Chondrocyte (in vitro differentiated cells): ENCODE measurements at places on chromosomes 2 and 18. TPM values are rescaled to one million over a fixed set of nuclear protein-coding genes. Genes with fewer than 3 reads are reported as not detected.

SLC38A11 gene
- total RNA-seq, result 0.12 to 0.36 TPM (median 0.18 TPM) in 3 replicates

PROC gene
- total RNA-seq, result 2.6 to 5.3 TPM (median 2.7 TPM) in 3 replicates

AMER3 gene
- not detected in 3 replicates for total RNA-seq

ASPRV1 gene
- total RNA-seq, result 0.21 to 1.2 TPM (median 0.35 TPM) in 3 replicates

SDC1 gene
- total RNA-seq, result 11.4 to 13.2 TPM (median 12.6 TPM) in 3 replicates

GNAL gene
- total RNA-seq, result 1.3 to 5.9 TPM (median 5.8 TPM) in 3 replicates

DNA sequence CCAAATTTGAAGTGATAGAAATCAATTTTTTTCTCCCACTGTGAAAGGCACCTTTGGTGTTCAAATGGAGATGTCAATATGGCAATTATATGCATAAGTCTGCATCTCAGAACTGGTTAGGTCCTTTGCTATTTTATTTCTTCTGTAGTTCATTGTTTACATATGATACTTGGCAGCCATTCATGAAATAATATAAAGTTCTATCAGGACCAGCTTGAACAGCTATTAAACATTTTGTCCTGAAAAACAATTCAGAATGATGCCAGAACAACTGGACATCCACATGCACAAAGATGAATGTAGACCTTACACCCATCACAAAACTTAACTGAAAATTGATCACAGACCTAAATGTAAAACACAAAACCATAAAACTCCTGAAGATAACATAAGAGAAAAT is 41.8 kb upstream of the ARHGAP28 start:
- H3K4me3 ChIP-seq, result no peak overlapping the region
- H3K27ac ChIP-seq, result no peak overlapping the region
- no peaks in the 10 kb centered on the region for H3K27me3 ChIP-seq

DNA sequence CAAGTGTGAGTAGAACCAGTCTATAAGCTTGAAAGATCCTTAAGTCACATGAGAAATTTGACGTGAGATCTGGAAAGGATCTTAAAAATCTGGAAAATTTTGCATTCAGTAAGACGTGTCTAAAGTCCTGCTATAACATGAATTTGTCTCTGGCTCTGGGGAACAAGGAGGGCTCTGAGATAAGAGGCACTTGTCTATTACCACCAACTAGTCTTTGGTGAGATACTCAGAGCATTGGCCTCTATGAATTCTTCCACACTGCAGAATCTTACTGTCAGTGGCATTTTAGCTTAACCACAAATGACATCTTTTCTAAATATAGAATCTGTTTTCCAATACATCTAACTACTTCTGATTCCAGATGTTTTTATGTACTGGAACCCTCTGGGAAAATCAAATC is 1504.5 kb downstream of the DPP10 start:
- no peaks in the 10 kb centered on the region for H3K27me3 ChIP-seq
- no peak for DNase-seq
- H3K4me1 ChIP-seq, result no peaks in the 10 kb centered on the region
- no peak overlapping the region for H3K4me3 ChIP-seq
- no peak overlapping the region for H3K27ac ChIP-seq

DNA sequence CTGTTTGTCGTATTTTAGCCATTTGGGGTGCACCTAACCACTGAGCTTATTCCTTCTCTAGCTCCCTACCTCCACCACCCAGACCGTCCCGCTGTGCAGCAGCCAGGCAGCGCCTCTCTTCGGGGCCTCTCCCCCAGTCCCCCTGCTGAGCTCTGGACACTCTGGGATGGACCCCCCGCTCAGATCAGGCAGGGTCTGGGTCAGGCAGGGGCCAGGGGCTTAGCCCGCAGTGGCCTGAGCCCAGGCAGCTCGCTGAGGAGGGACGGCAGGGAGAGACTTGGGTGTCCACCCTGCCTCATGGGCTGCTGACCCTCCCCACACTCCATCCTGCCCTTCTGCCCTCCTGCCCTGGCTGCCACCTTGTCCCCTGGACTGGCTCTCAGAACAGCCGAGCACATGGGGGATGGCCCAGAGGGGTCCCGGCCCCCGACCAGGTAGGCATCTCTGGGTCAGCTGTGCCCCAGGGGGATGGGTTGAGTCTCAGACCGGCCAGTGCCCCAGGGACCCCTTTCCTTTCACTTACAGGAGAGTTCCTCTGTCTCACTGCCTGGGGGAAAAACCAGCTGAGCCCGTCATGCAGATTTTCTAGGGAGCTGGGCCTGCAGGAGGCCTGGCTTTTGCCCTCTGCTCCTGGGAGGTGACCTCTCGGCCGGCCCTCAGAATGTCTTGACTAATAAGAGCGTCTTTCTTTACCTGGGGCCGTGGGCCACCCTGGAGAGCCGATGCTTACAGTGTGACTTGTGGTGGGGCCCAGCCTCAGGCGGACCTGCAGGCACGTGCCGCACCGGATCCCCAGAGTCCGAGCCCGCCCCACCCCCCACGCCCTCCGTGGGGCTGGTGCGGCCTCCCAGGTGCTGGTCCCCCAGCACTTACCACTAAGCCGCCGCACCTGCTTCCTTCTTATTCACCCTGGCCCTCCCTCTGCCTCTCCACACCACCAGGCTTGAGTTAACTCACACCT is 22.8 kb upstream of the PXDN start:
- peaks cover 6% of the 10 kb centered on the region for H3K36me3 ChIP-seq
- H3K27ac ChIP-seq, result no peak overlapping the region
- no peak overlapping the region for H3K4me3 ChIP-seq
- peaks cover 11% of the 10 kb centered on the region for H3K4me1 ChIP-seq

DNA sequence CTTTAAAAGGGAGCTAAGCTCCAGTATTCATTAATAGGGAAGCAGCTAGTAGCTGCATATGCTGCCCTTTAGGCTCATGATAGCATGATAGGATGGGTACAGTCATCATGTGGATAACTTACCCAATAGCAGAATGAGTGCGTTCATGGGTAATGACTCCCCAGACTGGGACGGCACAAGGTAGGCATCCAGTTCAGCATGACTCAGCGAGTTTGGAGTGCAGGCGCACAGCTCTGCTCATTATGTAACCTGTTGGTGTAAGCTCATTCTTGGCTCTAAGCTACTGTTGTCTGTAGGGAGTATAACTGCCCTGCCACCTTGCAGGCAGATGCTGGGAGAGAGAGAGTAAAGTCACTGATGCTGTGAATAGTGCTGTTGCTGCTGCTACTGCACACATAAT is 209.2 kb upstream of the SYT4 start:
- H3K36me3 ChIP-seq, result no peaks in the 10 kb centered on the region
- no peak for DNase-seq
- no peak overlapping the region for H3K4me3 ChIP-seq
- H3K27ac ChIP-seq, result no peak overlapping the region

DNA sequence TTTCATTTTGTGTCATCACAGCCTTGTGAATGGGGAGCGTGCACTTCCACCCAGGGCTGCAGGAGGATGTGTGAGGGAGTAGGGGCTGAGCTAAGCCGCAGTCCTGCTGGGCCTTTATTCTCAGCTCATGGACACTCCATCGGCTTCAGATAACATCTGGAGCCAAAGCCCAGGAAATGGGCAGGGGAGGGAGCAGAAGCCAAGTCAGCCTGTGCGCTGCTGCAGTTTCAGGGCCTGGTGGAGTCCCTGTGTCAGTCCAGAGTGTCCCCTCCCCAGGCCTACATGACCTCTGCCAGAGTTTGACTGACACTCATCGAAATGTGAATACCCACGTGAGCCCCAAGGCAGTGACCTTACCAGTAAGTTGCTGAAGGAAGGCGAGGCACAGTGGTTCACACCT is 242.2 kb downstream of the LOXHD1 start:
- H3K4me3 ChIP-seq, result no peak overlapping the region
- no peaks in the 10 kb centered on the region for H3K36me3 ChIP-seq
- peaks cover 10% of the 10 kb centered on the region for H3K27me3 ChIP-seq
- H3K4me1 ChIP-seq, result peaks cover 33% of the 10 kb centered on the region
- H3K27ac ChIP-seq, result no peak overlapping the region

DNA sequence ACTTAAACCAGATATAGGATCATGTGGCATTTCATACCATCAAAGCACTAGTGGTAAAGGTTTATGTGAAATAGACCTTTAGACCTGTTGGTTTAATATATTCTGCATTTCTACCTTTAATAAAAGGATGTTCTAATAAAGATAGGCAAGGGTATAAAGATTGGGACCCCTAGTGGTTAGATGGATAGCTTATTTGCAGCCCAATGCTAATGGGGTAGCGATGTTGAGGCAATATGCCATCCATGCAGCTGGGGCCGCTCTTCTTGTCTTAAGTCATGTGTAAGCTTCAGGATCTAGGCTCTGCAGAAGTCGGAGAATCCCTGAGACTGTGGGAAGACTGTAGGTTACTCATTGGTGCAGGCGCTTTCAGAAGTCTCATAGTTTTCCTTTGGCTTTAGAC is 114.9 kb downstream of the ICOS start:
- no peak overlapping the region for H3K4me3 ChIP-seq
- peaks cover 2% of the 10 kb centered on the region for H3K36me3 ChIP-seq
- DNase-seq, result no peak
- peaks cover 21% of the 10 kb centered on the region for H3K27me3 ChIP-seq
- no peaks in the 10 kb centered on the region for H3K4me1 ChIP-seq

- H3K4me3 ChIP-seq, result no peak overlapping the region
- no peaks in the 10 kb centered on the region for H3K36me3 ChIP-seq
- H3K4me1 ChIP-seq, result no peaks in the 10 kb centered on the region
- no peak for DNase-seq
- H3K27ac ChIP-seq, result no peak overlapping the region
- H3K27me3 ChIP-seq, result peaks cover 32% of the 10 kb centered on the region
These were observed 134.5 kb upstream of the EPB41L3 start for GRCh38 chr18:5678278-5678677.

- no peaks in the 10 kb centered on the region for H3K36me3 ChIP-seq
- H3K4me1 ChIP-seq, result no peaks in the 10 kb centered on the region
- H3K27ac ChIP-seq, result no peak overlapping the region
- peaks cover 4% of the 10 kb centered on the region for H3K27me3 ChIP-seq
These were observed 370.7 kb upstream of the MEX3C start for GRCh38 chr18:51568151-51568550.

- H3K36me3 ChIP-seq, result peaks cover 5% of the 10 kb centered on the region
- DNase-seq, result no peak
- peak within 1 kb of the TSS; percentile 94 for H3K27ac ChIP-seq
- no peaks in the 10 kb centered on the region for H3K27me3 ChIP-seq
These were observed at the start of gene ELAC1 for GRCh38 chr18:50967714-50968661. ELAC1 (plus strand) TSS chr18:50968040; CDS start chr18:50974405, 6,365 bp downstream.

DNA sequence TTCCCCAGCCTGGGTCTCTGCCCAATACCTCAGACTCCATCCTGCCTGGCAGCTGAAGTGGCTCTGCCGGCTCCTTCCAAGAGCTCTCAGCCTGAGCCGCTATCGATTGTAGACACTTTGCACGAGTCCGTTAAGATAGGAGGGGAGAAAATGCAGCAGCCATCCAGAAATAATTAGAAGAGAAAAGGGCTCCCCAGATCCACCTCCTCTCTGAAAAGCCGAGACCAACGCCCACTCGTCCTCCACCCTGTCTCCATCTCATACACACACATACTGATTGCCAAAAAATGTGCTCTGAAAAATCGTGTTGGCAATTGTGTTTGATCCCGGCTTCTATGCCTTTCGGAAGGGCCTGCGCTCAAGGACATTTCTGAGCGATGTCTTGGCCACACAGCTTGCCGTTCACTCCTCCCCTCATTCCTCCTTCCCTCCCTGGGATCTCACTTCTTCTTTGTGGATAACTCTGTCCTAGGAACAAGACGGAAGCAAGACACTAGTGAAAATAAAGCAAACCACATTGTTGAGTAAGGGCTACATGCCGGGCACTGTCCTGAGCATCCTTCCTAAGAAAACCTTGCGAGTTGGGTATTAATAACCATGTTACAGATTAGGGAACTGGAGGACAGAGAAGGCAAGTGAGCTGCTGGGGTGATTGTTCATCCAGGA is 372.8 kb upstream of the MYT1L start:
- H3K27me3 ChIP-seq, result peaks cover 5% of the 10 kb centered on the region
- no peak for DNase-seq
- no peak overlapping the region for H3K4me3 ChIP-seq
- H3K4me1 ChIP-seq, result no peaks in the 10 kb centered on the region
